Kasumi-1 (cell line): ENCODE measurements at places on chromosomes 4 and X.
A peak's percentile ranks its signal among the peaks of the same experiment; 100 is the strongest.

DNA sequence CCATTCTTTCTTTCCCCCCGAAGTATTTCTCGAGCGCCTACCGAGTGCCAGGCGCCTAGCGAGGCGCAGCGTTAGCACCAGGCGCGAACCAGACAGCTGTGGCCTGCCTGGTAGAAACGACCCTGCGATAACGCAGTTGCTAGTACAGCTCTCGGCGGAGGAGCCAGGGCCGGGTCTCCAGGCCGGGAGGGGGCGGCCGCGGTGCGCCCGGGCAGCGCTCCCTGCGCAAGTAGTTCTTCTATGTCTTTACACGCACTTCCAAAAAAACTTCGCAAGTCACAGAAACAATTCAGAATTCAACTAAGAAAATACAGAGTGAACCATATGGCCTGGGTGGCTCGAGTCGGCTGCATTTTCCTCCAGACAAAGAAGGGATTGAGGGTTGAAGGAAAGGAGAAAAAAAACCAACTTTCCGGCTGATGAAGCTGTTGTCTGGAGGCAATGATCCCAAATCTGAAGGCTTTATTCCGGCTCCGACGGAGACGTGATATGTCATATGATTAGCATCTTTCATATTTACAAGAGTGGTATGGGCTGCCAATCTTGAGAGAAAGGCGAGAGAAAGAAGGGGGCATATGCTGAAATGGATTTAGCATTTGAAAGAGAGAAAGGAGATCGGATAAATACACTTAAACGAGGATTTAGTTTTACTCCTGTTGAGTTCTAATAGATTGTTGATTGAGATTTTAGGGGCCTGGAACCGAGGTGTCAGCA lies 7.2 kb upstream of the NEUROG2 start:
- peak; percentile 57 for DNase-seq

- no peak for DNase-seq
Measured at GRCh38 chr4:141560056-141560455, 76.3 kb upstream of the IL15 start.

DNA sequence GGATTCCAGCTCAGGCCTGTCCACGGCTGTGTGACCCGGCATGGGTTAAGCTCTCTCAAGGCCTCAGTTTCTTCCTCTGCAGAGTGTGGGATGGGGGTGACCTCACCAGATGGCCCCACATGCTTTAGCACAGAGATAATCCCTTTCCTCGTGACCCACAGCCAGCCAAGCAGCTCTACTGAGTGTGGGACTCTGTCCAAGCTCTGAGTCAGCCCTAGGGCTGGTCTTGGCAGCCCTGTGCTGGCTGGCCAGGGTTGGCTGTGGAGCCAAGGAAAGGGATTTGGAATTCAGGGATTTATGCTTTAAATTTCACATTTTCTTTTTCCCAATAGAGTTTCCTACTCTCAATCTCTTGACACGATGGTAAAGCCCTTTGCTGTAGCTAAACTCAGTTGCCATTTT lies 19.7 kb upstream of the SPON2 start:
- no peak for DNase-seq

DNA sequence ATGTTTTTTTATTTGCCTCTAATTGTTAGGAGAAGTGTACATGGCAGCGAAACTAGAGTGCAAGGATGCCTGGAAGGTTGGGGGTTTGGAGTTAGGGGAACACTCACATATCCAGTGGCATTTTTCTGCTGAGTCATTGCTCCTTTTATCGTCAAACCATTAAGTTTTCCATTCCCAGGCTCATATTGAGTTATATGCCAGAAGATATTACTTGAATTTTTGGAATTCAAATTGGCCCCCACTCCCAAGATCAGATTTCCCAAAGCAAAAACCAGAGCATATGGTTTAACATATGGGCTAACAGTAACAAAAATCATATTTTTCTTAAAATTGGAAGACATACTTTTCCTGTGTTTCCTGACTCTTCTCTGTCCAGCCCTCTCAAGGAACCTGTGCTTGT lies 152.7 kb downstream of the FSTL5 start:
- no peak for DNase-seq

DNA sequence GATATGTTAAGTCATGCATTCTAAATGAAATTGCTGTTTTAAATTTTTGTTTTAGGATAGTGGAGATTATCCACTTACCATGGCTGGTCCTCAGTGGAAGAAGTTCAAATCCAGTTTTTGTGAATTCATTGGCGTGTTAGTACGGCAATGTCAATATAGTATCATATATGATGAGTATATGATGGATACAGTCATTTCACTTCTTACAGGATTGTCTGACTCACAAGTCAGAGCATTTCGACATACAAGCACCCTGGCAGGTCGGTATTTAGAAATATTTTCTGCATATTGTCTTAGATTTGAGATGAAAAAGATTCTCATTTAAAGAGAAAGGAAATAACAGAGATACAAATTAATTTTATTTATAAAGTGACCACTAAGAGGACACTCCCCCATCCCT lies 83.6 kb downstream of the STAG2 start:
- DNase-seq: no peak

GRCh38 chrX:80388206-80388605 lies 32.0 kb upstream of the TENT5D start:
- DNase-seq: no peak

- DNase-seq: no peak
Measured at GRCh38 chrX:123188081-123188480, 4.0 kb downstream of the GRIA3 start.

- no peak for DNase-seq
Measured at GRCh38 chr4:8537041-8537461, 43.1 kb upstream of the GPR78 start.

DNA sequence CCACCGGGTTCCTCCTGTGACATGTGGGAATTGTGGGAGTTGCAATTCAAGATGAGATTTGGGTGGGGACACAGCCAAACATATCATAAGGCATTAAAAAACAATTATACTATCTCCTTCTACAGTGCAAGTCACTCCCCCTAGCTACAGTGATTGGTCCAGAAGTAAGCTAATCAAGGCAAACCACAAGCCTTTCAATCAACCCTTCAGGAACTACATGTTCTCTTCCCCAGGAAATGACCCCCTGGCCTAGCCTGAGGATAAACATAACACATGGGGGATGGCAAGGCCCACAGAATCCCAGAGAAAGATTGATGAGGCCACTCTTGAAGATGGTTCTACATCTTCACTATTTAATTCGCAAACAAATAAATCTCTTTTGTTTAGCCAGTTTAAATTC lies 25.2 kb upstream of the FAM241A start:
- no peak for DNase-seq

DNA sequence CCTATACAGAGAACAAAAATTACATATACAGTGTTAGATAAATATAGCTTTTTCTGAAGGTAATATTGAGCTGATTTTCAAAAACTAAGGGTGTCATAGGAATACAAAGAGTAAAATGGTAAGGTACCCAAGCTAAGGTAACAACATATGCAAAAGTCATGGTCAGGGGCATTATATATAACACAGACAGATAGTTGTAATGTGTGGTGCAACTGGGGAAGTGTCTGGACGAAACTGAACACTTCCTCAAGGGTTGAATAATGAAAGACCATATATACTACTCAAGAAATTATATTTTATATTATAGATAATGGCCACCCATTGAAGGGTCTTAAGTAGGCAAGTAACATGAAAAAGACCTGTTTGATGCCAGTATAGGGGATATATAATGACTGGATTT lies 262.1 kb upstream of the CXXC4 start:
- no peak for DNase-seq

GRCh38 chr4:67375291-67375690 lies 170.0 kb downstream of the CENPC start:
- DNase-seq: no peak

- DNase-seq: no peak
Measured at GRCh38 chrX:39361736-39362135, 560.5 kb downstream of the MID1IP1 start.

GRCh38 chr4:15198070-15198727 lies 195.9 kb downstream of the CPEB2 start:
- no peak for DNase-seq

DNA sequence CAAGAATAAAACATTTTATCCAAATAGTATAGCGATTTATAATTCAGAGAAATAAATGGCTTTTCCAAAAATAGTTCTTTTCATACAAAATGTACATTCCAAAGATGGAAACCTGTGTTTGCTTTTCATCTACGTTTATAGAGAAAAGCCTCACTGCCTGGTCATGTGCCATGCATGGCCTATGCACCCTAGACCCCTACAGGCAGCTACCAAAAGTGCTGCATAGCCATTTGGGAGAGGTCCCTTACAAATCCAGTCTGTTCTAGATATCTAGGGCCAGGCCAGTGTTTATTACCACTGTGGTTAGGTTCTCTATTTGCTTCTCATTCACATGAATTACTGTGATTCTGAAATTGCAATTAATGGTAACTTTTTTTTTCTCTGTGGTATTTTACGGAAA lies 17.2 kb downstream of the HMGB2 start:
- peak; percentile 63 for DNase-seq

- no peak for DNase-seq
Measured at GRCh38 chr4:1260418-1261106, 11.6 kb upstream of the CTBP1 start.

DNA sequence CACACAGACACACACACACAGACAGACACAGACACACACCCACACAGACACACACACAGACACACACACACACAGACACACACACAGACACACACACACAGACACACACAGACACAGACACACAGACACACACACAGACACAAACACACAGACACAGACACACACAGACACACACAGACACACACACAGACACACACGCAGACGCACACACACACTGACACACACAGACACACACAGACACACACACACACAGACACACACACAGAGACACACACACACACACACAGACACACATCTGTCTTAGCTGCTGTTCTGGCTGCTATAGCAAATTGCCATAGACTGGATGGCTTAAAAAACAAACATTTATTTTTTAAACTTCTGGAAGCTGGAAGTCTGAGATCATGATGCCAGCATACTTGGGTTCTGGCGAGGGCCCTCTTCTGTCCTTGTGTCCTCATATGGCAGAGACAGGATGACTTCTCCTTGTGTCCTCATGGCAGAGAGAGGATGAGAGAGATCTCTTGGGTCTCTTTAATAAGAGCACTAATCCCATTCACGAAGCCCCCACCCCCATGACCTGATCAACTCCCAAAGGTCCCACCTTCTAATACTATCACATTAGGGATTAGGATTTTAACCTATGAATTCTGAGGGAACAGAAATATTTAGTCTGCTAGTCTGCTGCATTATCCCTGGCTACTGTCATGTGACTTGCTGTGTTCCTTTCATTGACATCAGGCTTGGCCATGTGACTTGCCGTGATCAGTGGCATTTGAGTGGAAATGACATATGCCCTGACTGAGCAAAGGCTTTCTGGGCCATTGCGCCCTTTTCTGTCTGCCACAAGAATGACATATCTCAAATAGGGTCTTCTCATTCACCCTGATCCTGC lies 32.7 kb upstream of the RASGEF1B start:
- DNase-seq: no peak

- peak; percentile 4 for DNase-seq
Measured at GRCh38 chrX:119391279-119391678, 7.9 kb upstream of the SLC25A43 start.
